ENCODE measurements at places on chromosomes 11 and 22.

DNA sequence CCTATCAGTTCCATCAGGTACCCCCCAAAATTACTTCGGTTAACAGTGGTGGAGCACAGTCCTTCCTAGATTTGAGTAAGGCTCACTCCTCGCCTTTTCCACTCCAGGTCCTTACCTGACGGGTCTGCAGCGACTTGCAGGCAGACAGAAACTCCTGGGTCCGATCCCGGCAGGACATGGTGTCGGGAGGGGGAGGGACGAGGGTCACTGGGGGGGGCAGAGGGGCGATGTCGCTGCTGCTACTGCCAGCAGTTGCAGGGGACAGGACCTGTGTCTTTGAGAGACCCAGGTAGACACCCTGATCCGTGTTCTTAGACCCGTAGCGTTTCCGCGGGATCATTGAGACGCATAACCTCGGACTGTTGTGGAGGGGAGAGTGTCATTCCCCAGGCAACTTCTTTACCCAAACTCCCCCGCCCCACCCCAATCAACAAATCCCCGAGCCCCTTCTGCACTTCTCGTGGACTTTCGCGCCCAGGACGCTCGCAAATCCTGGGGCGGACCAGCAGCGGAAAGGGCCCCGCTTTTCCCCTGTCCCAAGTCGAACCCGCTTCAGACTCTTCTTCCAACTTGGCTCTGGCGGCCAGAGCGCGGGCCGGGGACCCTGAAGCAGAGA is 839 bp downstream of the STX5 start:
- DNase-seq = peak; percentile 23

- no peak for DNase-seq
Measured at GRCh38 chr11:36306888-36307287, 10.8 kb downstream of the PRR5L start.

GRCh38 chr11:96390488-96390792 is 627 bp downstream of the JRKL start:
- no peak for DNase-seq

DNA sequence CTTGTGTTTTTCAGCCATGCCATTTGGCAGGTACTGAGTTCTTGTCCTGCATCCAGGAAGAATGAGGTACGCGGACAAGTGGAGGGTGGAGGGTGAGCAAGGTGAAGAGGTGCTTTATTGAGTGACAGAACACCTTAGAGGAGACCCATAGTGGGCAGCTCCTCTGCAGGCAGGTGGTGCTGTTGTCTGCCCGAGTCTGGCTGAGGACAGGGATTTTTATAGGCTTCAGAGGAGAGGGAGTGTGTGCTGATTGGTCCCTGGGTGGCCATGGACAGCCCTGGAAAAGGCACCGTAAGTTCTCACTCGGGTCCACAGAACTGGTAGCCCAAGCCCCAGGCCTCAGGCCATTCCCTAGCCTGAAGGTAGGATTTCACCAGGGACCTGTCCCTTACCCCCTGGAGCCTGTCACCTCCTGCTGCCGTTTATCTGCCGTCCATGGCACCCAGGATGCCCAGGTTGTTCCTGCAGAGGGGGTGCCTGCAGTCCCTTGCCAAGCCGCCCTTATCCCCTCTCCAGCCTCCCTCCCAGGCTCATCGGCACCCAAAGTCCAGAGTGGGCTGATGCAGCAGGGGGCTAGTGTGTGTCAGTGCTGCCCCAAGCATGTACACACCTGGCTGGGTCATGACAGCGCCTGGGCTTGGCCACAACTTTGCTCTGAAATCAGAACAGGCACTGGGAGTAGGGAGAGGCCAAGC is 213.6 kb downstream of the LRRC4C start:
- DNase-seq = no peak

DNA sequence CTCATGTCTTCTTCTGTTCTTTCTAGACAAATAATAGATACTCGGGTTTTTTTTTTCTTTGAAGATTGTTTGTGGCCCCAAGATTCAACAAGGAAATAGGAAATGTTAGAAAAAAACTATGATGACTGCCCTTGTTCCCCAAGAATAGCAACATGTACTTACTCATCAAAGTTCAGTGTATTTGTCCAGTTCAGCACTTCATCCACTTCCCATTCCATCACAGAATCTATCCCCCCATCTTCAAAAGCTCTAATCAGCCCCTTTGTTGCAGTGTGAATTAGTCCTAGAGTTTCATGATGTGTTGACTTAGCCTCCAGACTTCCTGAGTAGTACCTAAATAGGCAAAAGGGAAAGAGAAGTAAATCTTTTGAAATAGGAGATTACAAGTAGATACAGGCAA is 74.3 kb downstream of the C11orf65 start:
- DNase-seq = no peak

GRCh38 chr11:112221274-112221835 is 4.9 kb upstream of the PTS start:
- no peak for DNase-seq

GRCh38 chr22:25007444-25008106 is 55.1 kb downstream of the KIAA1671 start:
- no peak for DNase-seq

GRCh38 chr11:113934761-113935160 is 30.2 kb downstream of the HTR3B start:
- DNase-seq = no peak

GRCh38 chr11:130144141-130144540 is 15.4 kb upstream of the ST14 start:
- peak; percentile 48 for DNase-seq

GRCh38 chr11:130436171-130436570 is 7.8 kb upstream of the ADAMTS8 start:
- DNase-seq = no peak

DNA sequence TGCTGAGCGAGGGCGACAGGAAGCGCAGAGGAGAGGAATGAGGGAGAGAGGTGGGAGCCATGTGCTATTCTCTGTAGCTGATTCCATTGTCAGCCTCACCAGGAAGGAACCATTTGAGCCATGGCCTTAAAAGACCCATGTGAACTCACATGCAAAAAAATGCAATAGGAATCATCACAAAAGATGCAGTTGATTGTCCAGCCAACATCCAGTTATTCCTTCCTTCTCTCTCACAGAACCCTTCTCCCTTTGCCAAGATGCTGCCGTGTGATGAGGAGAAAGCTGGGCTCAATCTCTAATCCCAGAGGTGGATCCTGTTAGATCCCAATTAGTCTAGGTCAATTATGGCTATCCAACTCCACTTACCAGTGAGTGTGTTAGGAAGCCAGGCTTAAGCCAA is 58.2 kb upstream of the RRAS2 start:
- DNase-seq = no peak

DNA sequence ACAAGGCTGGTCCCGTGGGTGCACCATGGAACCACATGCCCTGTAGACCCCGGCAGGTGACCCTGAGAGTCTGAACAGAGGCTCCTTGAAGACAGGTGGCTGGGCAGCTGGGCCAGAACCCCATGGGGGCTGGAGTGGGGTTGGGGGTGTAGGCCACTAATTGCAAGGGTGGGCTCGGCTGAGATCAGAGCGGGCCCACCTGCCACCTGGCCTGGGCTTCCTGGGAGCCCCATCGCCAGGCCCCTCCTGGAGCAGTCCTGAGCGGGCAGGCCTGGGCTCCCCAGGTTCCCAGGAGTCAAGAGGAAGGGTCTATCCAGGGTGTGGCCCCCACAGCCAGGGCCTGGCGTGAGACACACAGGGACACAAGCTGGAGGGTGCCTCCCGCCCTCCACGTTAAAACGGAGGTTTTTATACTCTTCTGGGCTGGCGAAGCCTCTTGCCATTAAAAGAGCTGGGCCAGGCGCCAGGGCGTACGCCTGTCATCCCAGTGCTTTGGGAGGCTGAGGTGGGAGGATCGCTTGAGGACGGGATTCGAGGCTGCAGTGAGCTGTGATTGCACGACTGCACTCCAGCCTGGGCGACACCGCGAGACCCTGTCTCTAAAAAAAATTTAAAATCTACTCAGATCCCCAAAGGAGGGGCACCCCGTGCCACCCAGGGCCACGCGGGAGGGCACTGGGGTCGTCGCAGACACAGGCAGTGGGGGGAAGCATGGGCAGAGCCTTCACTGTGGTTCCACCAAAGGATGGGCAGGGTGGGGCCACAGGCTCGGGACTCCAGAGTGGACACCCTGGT is 4.8 kb upstream of the TRABD start:
- DNase-seq = no peak

- DNase-seq = no peak
Measured at GRCh38 chr11:40987776-40988435, 471.5 kb downstream of the LRRC4C start.

- no peak for DNase-seq
Measured at GRCh38 chr11:68766786-68767185, 15.5 kb upstream of the TESMIN start.

GRCh38 chr11:126930091-126930841 is 70.3 kb downstream of the KIRREL3 start:
- DNase-seq = no peak

DNA sequence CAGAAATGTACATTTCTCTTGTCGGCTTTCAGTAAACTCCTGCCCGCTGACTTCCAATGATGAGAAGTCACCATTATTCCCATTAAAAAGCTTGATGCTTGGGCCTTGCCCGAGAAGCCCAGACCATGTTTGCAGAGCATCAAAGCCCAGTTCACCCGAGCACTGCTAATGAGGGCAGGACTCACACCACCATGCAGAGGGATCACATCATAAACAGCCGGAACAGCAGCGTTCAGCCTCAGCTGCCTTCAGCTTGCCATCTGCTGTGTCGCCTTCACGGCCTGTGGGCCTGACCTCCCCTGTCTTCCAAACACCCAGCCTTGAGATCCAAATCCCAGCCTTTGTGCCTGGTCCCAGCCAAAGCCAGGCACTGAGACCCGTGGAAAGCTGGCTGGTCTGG is 105.4 kb upstream of the CSNK2A3 start:
- DNase-seq = no peak

DNA sequence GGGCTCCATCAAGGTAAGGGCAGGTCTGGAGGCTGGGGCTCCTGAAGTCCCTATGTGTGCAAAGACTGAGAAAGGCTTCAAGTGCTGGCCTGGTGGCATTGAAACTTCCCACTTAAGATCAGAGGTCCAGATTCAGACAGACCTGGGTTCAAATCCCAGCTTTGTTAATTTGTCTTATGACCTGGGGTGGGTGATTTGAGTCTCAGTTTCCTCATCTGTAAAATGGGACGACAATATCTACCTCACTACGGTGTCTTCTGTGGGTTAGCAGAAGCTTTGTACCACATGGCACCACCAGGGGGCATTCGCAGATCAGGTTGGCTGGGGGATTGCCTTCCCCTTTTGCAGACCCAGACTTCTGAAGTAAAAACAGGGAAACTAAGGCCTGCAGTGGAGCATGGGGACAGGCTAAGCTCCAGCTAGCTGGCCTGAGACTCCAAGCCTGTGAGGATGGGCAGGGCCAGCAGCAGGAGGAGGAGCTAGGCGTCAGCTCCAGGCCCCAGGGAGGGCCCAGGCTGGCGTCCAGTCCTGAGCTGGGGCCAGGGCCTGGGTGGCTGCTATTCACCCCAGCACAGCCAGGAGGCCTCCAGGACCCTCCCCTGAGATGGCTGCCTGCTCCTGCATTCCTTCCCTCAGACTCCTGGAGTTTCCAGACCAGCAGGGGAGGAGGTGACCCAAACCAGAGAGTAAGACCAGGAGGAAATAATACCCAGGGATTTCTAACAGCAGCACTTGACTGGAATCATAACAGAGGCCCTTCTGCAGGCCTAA is 1.5 kb downstream of the CASTOR1 start:
- peak; percentile 96 for DNase-seq

DNA sequence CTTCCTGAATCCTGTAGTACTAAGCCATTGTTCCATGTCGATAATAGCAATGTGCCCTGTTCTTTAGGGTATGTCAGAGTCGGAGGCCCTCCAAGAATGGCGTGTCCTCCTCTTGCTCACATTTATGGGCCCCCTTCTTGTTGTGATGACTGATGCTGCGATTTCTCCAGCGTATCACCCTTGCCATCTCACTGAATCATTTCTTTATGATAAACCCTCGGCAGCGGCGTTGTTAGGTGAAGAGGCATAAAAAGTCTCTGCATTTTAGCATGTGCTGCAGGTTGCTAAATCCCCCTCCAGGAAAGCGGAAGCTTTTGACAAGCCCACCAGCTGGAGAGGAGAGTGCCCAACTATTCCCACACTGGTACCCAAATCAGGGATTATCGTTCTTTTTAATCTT is 1045.3 kb downstream of the BRD1 start:
- no peak for DNase-seq

DNA sequence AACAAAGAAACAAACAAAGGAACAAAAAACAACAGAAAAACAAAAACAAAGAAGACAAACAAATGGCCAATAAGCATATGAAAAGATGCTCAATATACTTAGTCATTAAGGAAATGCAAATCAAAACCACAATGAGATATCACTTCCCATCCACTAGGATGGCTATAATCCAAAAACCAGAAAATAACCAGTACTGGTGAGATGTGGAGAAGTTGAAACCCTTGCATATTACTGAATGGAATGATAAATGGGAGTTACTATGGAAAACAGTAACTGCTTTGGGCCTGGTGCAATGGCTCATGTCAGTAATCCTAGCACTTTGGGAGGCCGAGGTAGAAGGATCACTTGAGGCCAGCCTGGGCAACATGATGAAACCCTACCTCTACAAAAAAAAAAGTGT is 44.9 kb upstream of the RBFOX2 start:
- DNase-seq = no peak

- DNase-seq = no peak
Measured at GRCh38 chr11:77400775-77401449, 73.0 kb downstream of the PAK1 start.

DNA sequence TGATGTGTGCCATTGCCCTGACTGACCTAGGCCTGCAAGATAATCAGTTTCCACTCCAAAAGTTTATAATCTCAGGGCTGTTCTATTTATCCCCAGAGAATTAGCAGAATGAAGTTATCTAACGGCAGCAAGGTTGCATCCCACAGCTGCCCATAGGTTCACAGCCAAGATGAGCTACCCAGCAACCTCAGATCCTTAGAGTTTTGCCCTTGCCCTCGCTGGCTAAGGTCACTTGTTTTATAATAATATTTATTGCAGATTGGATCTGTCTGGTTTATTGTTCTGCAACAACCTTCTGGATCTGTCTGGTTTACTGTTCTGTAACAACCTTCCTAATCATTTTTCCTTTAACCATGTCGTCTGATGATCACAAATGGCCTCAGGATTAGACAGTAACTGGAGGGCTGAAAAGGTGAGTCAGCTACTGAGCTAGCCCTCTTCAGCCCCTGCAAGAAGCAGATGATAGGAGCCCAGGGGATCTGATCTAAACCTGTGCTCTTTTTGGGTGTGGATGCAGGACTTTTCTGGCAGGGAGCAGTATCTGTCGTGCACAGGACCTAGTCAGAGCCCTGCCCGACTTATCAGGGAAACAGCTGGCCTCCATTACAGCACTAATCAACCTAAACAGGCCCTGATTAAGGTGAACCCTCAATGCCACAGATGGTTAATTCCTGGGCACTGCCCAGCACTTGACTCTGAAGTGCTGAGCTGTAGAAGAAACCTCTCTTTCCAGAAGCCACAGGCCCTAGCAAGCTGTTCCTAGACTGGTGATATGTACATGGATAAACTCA is 642.9 kb upstream of the KIRREL3 start:
- DNase-seq = no peak

- no peak for DNase-seq
Measured at GRCh38 chr22:46259374-46259773, 3.8 kb downstream of the PKDREJ start.
